ENCODE measurements at places on chromosomes 3 and 15. TPM values are rescaled to one million over a fixed set of nuclear protein-coding genes. Genes with fewer than 3 reads are reported as not detected.
A peak's percentile ranks its signal among the peaks of the same experiment; 100 is the strongest.

- H3K4me3 ChIP-seq: no peak overlapping the region
- DNase-seq: no peak
- no peaks in the 10 kb centered on the region for H3K4me1 ChIP-seq
- H3K27me3 ChIP-seq: no peaks in the 10 kb centered on the region
- H3K36me3 ChIP-seq: no peaks in the 10 kb centered on the region
Measured at GRCh38 chr15:86555098-86555497, 475.4 kb downstream of the AGBL1 start.

DNA sequence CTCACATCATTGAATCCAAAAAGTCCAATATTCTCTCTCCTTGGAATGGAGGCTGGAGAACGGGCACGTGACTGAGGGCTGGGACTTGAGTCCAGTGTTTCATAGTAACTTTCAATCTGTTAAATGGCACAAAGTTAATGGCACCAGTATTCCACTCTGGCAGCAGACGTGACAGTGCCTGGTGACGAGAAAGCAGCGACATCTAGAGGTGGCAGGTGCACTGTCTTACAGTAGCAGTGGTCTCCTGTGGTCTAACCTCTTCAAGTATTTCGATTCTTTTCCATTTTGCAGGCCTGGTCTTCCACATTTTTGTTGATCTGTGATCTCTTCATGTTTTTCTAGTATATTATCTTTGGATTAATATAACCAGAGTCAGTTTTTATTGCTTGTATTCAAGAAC lies 107.1 kb downstream of the OXSM start:
- peaks cover 2% of the 10 kb centered on the region for H3K4me1 ChIP-seq
- H3K4me3 ChIP-seq: no peak overlapping the region
- no peaks in the 10 kb centered on the region for H3K36me3 ChIP-seq
- DNase-seq: no peak
- H3K27ac ChIP-seq: no peak overlapping the region
- no peaks in the 10 kb centered on the region for H3K27me3 ChIP-seq

DNA sequence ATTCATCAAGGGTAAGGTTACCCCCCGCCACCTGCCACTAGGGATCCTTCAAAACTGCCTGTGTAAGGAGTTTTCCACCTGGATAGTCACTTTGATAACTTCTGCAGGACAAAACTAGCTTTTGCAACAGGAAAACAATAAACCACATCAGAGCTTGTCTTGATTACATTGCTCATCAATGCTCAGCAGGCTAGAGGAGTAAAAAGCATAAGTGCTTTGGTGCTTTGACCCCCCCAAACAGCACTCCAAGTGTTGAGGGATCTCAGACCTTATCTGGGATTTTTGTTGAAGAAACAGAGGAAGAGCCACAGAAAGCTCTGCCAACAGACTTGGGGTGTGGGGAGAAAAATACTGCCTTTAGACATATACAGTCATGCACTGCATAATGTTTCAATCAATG lies 10.8 kb upstream of the PHLDB2 start:
- no peaks in the 10 kb centered on the region for H3K4me1 ChIP-seq

GRCh38 chr3:149152420-149152819 lies 23.0 kb downstream of the HPS3 start:
- peaks cover 56% of the 10 kb centered on the region for H3K36me3 ChIP-seq
- H3K4me1 ChIP-seq: peaks cover 19% of the 10 kb centered on the region
- no peak overlapping the region for H3K4me3 ChIP-seq

DNA sequence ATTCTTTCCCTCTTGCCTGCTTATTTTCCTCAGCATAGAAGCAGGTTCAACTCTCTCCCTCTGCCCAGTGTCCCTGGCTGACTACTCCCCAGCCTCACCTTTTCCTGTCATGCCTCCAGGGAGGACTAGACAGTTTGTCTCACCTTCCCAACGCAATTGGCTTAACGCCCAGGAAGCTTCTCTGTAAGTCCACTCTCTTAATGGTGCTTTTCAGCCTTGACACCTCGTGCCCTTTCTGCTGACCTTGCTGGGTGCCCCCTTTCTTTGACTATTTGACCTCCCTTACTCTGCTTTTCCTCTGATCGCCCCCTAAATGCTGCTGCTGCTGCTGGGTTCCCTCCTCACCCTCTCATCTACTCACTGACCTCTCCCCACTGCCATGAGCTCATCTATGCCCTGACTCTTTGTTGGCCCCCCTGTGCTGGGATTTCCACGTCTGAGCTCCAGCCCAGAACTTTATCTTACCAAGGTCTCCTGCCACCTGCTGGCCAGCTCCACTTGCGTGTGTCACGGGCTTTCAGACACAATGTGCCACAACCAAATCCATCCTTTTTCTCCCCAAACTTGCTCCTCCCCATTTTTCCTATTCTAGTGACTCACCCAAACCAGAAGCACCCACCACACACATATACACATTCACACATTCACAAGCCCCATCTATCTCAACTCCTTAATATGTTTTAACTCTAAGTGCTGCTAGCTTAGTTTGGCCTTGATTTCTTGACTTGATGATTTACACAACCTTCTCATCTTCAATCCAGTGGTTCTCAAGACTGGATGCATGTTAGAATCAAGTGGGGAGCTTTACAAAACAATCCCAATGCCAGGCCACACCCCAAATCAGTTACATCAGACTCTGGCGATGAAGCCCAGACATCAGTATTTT lies 16.6 kb downstream of the EPB42 start:
- H3K27me3 ChIP-seq: peaks cover 13% of the 10 kb centered on the region
- H3K27ac ChIP-seq: no peak overlapping the region
- peaks cover 17% of the 10 kb centered on the region for H3K4me1 ChIP-seq

GRCh38 chr15:93801206-93801605 lies 430.2 kb upstream of the MCTP2 start:
- DNase-seq: no peak
- H3K36me3 ChIP-seq: no peaks in the 10 kb centered on the region
- no peak overlapping the region for H3K4me3 ChIP-seq
- no peak overlapping the region for H3K27ac ChIP-seq
- no peaks in the 10 kb centered on the region for H3K4me1 ChIP-seq

DNA sequence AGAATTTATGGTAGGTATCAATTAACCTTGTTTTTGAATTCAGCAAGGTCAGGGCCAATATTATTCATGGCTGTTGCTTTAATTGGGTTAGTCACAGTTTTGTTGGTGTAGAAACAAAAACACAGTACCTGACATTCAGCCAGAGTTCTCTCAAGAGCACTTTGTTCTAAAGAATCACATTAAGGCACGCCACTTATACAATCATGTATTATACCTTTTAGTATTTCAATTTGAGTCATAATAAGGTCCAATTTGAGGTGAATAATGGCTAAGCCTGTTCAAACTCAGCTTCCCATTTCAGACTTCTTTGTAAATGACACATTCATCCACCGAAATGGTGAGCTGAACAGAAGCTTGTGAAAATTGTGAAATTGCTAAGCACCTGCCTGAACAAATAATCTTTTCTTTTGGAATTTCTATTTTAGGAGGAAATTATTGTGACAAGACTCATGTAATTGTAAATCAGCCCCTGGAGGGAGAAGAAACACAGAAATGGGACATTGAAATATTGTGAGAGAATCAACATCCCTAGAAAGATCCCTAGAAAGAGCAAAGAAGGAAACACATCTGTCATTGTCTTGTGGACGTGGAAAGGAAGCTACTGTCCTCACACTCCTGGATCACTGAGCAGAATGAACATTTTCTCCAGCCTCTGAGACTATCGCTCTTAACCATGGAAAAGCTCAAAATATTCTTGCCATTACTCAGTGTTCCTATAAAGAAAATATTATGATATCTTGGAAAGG lies 29.3 kb downstream of the RIOX2 start:
- peaks cover 54% of the 10 kb centered on the region for H3K36me3 ChIP-seq
- H3K4me1 ChIP-seq: peaks cover 15% of the 10 kb centered on the region
- no peak for DNase-seq
- peak overlapping the region; percentile 33 for H3K27ac ChIP-seq
- no peak overlapping the region for H3K4me3 ChIP-seq

DNA sequence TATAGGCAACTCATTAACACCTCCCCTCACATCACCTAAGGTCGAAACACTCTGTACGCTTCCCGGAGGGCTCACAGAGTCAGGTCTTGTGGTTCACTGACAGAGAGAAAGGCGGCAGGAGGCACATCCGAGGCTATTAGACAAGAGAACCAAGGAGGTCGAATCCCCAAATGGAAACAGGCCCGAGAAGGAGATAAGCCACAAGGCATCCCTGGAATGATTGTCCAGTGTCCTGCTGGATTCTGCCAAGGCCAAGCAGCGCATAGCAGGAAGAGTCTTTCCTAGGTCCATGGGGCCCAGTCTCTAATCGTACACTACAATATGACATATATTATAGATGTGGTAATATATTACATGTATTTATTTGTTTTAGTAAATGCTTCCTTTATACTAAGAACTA lies 58.5 kb downstream of the ANXA2 start:
- peaks cover 2% of the 10 kb centered on the region for H3K36me3 ChIP-seq
- H3K4me1 ChIP-seq: no peaks in the 10 kb centered on the region
- no peak overlapping the region for H3K27ac ChIP-seq
- H3K27me3 ChIP-seq: peaks cover 9% of the 10 kb centered on the region
- DNase-seq: no peak
- no peak overlapping the region for H3K4me3 ChIP-seq

DNA sequence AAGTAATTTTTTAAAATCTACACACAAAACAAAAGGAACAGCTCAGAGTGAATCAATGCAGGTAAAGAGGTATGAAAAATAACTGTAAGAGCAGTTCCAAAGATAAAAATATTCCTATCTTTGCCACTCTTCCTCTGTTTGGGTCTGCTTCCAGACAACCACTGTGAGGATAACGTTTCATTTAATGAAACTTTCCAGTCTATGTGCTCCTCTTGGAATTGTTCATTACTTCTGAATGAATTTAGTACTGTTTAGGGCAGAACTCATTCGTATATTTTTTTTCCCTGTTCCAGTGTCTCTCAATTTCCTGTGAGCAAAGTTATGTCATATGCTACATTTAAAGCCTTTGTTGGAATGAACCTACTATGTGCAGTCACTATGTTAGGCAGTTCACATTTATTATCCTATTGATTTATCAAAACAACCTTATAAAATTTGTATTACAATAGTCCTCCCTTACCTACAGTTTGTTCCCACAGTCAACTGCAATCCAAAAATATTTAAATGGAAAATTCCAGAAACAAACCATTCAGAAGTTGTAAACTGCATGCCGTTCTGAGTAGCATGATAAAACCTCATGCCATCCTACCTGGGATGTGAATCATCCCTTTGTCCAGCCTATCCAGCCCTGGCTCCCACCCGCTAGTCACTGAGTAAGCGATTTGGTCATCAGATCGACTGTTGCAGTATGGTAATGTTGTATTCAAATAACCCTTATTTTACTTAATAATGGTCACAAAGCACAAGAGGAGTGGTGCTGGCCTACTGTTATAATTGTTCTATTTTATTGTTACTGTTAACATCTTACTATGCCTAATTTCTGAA lies 98.1 kb downstream of the TMCC1 start:
- H3K27me3 ChIP-seq: no peaks in the 10 kb centered on the region
- H3K27ac ChIP-seq: no peak overlapping the region
- H3K4me1 ChIP-seq: peaks cover 15% of the 10 kb centered on the region
- no peak for DNase-seq
- no peak overlapping the region for H3K4me3 ChIP-seq
- no peaks in the 10 kb centered on the region for H3K36me3 ChIP-seq

DNA sequence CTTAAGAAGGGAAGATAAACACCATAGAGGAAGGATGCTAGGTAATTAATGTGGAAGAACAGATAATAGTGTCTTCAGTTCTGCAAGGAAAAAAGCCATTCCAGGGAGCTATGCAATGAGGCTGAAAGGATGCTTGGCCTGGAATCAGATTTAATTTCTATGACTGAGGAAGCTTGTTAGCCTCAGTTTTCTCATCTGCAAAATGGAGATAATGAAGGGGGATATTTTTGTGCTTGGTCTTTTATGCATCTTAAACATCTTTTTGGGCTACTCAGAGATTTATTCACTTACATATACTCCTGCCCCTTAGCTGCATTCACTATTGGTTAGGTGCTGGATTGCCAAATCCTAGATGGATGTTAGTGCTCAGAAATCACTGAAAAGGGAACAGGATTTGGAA lies 16.7 kb downstream of the DNAJB11 start:
- no peak overlapping the region for H3K4me3 ChIP-seq
- peaks cover 20% of the 10 kb centered on the region for H3K4me1 ChIP-seq
- no peaks in the 10 kb centered on the region for H3K27me3 ChIP-seq
- H3K36me3 ChIP-seq: peaks cover 27% of the 10 kb centered on the region
- no peak for DNase-seq
- no peak overlapping the region for H3K27ac ChIP-seq

DNA sequence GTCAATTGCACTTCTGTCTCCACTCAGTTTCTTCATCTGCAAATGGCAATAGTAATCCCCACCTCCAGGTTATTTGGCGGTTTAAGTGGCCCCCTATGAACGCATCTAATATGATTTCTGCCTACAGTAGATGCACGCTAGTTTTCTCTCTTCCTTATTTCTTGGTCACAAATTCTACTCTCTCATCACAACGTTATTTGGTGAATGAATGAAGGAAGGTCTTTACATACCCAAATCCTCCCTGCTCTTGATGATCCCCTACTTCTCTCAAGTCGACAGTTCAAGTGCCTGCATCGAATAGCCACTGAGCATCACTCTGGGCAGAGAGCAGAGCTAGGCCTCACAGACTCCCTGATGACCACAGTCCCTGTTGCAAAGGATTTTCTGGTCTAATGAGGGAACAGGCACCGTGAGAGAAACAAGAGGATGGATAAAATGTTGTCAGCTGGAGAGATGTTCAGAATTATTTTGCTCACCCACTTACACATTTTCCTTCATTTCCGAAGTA lies 181.2 kb upstream of the SMAD3 start:
- H3K27me3 ChIP-seq: peaks cover 23% of the 10 kb centered on the region
- no peak overlapping the region for H3K27ac ChIP-seq
- no peaks in the 10 kb centered on the region for H3K4me1 ChIP-seq
- H3K36me3 ChIP-seq: no peaks in the 10 kb centered on the region

GRCh38 chr15:73366766-73367623 lies 1.8 kb downstream of the HCN4 start:
- DNase-seq: no peak
- H3K4me1 ChIP-seq: peaks cover 6% of the 10 kb centered on the region
- no peaks in the 10 kb centered on the region for H3K36me3 ChIP-seq
- H3K27ac ChIP-seq: no peak overlapping the region

GRCh38 chr3:39577541-39577940 lies 110.1 kb downstream of the MOBP start:
- no peaks in the 10 kb centered on the region for H3K4me1 ChIP-seq
- no peaks in the 10 kb centered on the region for H3K36me3 ChIP-seq
- no peak overlapping the region for H3K27ac ChIP-seq
- no peak for DNase-seq

- H3K4me1 ChIP-seq: peaks cover 7% of the 10 kb centered on the region
- DNase-seq: no peak
- H3K27ac ChIP-seq: no peak overlapping the region
- H3K27me3 ChIP-seq: no peaks in the 10 kb centered on the region
Measured at GRCh38 chr3:125332504-125332903, 42.6 kb downstream of the ZNF148 start.

Gene B3GALNT1
- total RNA-seq: 9.3 TPM

Gene SEMA5B
- total RNA-seq: not detected

Gene ZNF662
- total RNA-seq: not detected

Gene HIGD2B
- not detected for total RNA-seq

Gene SLC2A2
- total RNA-seq: not detected

Gene CIP2A
- total RNA-seq: 66.6 TPM

Gene FMN1
- total RNA-seq: not detected

Gene NEO1
- 5.4 TPM for total RNA-seq

Gene GOLGA8S
- 0.49 TPM for total RNA-seq

Gene MB21D2
- total RNA-seq: 7.0 TPM

Gene PTX3
- total RNA-seq: not detected

Measured in activated CD8-positive, alpha-beta memory T cell treated with anti-CD3 and anti-CD28 coated beads, Interleukin-2, amount 10 ng/mL, durations not matched to agents 7 days and 5 days (primary cell).